ENCODE measurements at places on chromosomes 4 and X. TPM values are rescaled to one million over a fixed set of nuclear protein-coding genes. Genes with fewer than 3 reads are reported as not detected.

Gene TREX2
- polyA plus RNA-seq: 0.80 TPM

DNA sequence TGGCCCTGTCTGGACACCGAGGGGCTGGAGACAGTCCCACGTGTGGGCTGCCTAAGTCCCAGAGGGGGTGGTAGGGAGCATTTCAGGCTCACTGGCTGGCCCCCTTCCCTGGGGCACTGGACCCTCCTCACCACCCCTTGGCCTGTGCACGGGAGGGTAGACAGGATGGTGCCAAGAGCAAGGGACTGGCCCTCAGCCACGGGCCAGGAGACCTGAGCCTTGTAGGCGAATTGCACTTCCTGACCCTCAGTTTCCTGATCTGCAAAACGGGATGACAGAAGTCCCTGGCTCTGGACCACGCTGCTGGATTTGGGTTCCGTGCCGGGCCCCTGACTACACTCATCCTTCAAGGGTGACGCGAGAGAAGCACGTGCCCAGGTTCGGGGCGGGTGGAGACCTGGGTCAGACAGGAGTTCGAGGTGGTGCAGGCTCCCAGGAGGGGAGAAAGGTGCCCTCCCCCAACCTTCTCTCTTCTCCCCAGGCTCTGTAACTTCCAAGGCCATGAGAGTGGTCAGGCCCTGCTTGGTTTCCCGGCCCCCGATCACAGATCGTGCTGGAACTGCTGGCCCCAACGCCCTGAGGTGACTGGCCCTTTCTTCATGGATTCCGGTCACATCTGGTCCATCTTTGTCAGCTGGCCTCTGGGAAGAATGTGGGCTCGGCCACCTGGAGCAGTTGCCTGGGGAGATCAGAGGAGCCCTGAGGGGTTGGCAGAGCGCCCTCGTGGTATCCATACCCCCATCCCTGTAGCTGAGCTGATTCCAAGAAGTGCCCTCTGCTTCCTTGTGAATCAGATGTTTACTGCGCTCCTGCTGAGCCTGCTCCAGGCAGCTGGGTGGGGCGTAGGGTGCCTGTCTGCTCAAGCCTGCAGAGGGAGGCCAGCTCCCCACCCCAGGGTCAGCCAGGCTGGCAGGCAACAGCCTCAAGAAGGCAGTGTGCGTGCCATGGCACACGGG lies 3.3 kb downstream of the SH3BP2 start:
- no peak for DNase-seq

DNA sequence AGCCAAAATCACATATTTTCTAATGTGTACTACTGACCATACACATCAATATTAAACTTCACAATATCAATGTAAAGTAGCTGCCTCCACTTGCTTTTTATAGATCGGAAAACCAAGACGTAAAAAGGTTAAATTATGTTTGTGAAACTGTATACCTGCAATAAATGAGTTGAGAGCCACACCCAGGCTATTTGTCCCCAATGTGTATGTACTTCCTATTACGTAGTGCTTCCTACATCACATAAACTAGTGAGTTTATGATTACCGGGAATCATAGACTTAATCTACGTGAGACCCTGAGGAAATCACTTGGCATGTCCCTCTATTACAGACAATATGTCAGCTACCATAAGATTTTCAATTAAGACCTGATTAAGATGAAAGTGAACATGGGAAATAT lies 903.4 kb downstream of the RAB28 start:
- DNase-seq: no peak

DNA sequence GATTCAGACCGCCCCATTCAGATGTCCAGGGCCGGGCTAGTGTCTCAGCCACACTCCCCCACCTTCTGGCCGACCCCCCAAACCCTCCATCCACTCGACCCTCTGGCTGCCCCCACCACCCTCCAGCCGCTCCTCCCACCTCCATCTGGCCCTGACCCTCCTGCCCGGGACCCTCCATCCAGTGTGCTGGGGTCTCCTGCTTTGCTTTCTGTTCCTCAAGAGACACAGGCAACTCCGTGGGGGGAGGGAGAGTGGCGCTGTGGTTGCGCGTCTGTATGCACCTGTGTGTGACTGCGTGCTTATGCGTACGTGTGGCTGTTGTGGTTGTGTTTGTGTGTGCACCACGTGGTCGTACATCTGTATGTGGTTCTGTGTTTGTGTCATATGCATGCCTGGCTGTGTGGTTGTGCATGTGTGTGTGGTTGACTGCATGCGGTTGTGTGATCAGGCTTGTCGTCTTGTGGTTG lies 33.3 kb downstream of the CPLX1 start:
- no peak for DNase-seq

- no peak for DNase-seq
Observed at GRCh38 chr4:72527038-72527646, 41.9 kb downstream of the ADAMTS3 start.

GRCh38 chr4:137122876-137123275 lies 409.4 kb downstream of the PCDH18 start:
- no peak for DNase-seq

Gene TMEM144
- polyA plus RNA-seq: 0.99 TPM

GRCh38 chrX:66176134-66176533 lies 12.1 kb downstream of the HEPH start:
- no peak for DNase-seq

Gene F8A1
- 17.0 TPM for polyA plus RNA-seq

Gene CT45A1
- polyA plus RNA-seq: not detected
